ENCODE measurements at places on chromosomes 16 and 17. TPM values are rescaled to one million over a fixed set of nuclear protein-coding genes. Genes with fewer than 3 reads are reported as not detected.

Gene QRICH2
- total RNA-seq = 1.4 TPM

Gene MT1E
- 10.4 TPM for total RNA-seq

Gene CWC25
- total RNA-seq = 30.1 TPM

GRCh38 chr17:49551221-49552069 is 24.2 kb upstream of the NXPH3 start:
- DNase-seq = no peak

GRCh38 chr17:63626551-63627180 is 4.4 kb downstream of the MAP3K3 start:
- no peak for DNase-seq

DNA sequence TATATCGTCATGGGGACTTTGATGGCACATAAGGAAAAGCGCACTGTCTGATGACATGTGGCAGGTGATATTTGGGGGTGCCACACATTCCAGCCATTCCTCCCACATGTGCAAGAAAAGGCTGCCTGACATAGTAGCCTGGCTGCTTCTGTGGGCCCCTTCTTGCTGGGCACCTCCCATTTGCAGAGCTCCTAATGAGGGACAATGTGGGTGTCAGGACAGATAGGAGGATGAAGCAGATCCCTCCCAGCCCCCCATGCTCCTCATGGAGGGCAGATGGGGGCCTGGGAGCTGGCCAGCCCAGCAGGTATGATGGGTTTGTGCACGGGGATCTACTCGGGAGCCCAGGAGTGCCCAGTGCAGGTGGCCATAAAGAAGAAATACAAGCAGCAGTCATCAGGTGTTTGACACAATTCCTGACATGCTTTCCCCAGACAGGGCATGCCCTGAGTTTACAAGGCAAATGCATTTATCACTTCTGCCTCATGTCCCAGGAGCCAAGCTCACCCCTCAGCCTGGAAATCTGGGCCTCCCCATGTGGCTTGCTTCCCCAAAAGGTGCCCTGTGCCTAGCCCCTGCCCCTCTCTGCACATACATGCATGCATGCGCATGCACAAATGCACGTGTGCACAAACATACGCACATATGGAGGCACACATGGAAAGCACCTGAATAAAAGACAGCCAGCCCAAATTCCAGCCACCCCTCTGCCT is 260.6 kb upstream of the RPL38 start:
- DNase-seq = no peak

GRCh38 chr17:78315355-78316114 is 44.3 kb downstream of the SOCS3 start:
- DNase-seq = peak; percentile 42

DNA sequence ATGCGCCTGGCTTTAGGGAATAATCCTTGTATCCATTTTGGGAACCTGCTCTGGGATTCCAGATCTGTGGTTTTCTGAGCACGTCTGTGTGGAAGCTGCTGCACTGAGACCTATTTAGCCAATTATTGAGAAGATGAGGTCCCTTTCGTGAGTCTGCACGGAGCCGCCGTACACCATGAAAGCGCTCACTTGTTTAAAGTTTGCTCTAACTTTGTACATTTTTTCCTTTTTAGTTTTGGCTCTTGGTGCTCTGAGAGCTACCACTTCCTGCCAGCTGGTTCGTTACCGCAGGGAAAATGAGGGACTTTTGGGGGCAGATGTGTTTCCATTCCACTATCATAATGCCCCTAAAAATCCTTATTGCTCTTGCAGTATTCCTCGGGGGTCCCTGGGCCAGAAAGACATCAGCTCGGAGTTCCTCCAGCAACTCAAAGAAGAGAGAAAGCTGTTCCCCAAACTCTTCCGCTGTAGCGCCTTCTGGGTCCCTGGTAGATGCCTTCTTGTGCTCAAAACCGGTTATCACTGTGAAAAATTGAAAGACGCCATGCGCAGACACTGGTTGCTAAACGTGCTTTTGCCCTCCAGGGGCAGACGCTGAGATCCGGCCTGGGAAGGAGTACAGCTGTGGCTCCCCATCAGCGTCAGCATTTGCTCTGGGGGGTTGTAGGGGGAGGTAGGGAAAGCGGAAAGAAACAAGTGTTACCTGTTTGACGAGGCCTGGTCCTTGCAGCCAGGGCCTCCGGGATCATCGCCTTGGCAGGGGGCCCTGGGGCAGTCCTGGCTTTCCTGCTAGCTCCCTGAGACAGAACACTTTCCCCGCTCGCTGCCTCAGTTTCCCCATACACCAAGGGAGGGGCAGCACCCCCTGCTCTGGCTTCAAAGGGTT is 238.1 kb downstream of the MRTFB start:
- DNase-seq = no peak

GRCh38 chr16:4450931-4451519 is 23.4 kb downstream of the NMRAL1 start:
- DNase-seq = no peak

DNA sequence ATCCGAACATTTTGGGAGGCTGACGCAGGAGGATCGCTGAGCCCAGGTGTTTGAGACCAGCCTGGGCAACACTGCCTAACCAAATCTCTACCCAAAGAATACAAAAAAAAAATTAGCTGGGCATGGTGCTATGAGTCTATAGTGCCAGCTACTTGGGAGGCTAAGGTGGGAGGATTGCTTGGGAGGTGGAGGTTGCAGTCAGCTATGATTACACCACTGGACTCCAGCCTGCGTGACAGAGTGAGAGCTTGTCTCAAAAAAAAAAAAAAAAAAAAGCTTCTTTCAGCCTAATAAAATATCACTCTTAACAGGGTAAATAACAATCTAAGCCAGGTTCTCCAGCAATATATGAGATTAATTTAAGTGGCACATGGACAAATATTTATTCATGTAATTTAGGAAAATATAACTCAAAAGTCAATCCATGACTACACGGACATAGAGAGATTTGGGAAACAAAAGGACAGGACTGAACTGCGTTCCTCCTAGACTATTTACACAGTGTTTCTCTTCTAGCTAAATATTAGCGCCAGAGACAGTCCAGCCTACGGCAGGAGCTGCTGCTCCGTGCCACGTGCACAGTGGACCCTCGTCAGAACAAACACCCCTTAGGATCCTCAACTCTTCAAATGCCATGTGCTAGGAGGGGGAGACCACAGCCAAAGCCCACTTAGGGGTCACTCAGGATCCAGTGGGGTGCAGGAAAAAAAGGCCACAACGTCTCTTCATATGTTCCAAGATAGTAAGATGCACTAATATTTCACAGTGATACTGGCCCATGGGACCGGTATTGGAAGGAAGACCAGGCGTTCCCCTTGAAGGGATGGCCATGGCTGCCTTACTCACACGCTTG is 8.7 kb downstream of the USP36 start:
- no peak for DNase-seq

DNA sequence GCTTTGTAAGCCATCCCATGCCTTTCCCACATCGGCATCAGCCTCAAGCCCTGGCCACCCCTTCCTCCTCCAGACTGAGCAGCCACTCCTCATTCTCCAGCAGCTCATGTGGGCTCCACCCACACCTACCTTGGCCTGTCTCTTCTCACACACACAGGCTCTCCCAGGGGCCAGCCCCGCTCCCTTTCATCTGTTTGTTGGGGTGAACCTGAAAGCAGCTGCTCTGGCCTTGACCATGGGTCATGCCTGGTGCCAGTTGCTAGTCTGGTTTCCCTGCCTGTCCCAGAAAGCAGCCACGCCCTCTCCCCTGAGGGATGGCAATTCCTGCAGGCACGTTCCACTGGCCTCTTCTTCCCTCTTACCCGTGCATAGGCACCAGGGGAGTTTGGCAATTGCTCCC is 11.4 kb upstream of the TMEM238L start:
- no peak for DNase-seq

DNA sequence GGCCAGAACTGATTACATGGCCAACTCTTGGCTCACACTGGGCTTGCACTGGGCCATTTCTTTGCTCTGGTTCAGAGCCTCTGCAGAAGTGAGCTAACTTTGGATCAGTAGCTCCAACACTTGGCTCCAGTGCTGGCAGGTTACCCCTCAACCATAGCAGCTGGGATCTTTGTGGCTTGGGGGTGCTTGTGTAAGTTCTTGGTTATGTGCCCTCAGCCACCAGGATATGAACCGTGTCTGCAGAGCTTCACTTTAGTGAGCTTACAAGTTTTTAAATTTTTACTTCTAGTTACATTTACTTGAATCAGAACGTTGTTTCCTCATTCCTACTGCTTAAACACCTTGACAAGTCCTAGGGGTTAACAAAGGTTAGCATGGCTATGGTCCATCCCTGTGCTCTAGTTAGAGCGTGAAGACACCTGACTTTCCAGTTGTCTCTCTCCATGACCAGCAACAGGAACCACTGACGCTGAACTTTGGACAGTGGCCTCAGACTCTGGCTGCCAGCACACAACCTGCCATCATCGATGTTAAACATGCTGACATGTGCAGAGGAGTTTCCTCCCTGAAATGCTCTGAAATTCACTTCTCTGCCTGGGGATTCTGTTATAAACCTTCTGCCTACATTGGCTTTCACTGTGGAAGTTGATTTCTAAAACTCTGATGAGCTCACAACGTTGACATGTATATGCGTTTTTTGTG is 4.1 kb downstream of the PDF start:
- DNase-seq = no peak

DNA sequence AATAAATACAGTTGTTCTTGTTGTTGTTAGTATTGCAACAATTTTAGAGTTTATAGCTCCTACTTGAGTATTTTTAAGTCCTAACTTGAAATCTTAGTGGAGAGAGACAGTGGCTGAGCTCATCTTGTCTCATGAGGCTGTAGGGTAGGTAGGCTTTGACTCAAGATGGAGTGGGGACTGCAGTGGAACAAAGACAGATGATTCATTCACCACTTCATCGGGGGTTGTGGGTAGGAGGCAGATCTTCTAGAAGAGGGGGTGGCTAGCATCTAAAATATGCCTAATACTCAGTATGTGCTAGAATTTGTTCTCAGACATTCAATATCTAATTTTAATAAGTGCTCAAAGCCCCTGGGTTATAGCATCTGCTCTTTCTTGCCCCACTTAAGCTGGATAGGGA is 13.1 kb upstream of the MMD start:
- DNase-seq = no peak

DNA sequence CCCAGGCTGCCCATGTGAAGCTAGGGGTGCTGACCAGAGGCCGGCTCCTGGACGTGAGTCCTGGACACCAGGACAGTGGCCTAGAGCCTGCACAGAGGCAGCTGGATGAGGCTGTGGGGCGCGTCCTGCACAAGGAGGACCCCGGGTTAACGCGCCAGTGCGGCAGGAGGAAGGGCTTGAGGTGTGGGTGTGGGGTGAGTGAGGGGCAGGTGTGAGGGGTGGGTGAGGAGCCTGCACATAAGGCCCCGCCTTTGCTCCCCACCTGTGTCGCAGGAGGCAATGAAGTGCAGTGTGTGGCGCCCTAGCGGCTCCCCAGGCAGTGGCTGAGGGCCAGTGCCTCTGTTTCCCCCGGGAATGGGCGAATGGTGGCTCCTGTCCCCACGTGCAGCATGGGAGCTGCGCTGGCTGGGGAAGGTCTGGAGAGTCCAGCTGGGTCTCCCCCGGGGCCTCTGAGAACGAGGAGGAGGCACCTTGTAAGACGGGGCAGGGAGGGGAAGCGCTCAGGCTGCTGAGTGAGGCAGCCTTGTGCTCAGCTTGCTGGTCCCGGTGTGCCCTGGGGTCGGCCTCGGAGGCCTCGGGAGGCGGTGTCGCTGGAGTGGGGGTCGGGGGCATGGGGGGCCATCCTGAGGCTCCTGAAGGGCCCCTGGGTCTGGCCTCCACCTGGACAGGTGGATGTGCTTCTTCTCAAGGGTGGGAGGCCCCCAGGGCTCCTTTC is 3.2 kb downstream of the CD7 start:
- DNase-seq = no peak

- DNase-seq = no peak
Observed at GRCh38 chr17:8599351-8600011, 31.0 kb downstream of the MYH10 start.

GRCh38 chr17:82658331-82658730 is 10.1 kb upstream of the WDR45B start:
- DNase-seq = no peak

GRCh38 chr17:4796552-4796920 is 572 bp downstream of the PSMB6 start:
- peak; percentile 30 for DNase-seq

GRCh38 chr16:85220125-85220839 is 108.0 kb upstream of the CIBAR2 start:
- DNase-seq = no peak

DNA sequence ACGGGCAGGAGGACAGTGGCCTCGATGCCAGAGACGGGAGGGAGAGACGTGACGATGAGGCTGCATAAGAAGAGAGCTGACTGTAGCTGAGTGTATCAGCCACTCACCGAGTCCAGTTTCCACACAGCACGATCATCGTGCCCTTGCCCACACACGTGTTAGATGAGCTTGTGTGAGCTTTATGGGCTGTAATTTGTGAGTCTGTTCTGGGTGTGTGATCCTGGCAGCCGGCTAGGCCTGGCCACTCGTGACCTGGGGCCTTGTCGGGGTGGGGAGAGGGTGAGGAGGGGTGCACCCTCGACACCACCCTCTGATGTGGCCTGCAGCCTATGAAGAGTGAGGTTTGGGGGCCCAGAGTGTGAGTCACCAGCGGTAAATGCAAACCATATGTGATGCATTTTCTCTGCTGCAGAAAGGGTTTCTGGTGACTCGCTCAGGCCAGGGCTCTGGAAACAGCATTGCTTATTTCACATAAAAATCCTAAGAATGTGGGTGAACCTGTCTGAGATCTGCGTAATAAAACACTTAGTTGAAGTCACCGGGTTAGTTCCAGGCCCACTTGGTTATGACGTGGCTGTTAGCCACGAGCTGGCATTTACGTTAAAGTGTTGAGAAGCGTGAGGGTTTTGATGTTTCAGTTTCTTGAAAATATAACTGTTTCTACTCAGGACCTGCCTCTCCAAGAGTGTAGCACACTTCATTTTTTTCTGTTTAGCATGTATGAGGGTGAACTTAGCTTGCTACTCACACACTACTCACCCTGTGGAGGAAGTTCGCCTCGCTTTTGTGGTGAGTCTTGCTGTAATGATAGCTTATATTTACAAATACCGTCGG is 4.2 kb downstream of the METRNL start:
- peak; percentile 51 for DNase-seq

DNA sequence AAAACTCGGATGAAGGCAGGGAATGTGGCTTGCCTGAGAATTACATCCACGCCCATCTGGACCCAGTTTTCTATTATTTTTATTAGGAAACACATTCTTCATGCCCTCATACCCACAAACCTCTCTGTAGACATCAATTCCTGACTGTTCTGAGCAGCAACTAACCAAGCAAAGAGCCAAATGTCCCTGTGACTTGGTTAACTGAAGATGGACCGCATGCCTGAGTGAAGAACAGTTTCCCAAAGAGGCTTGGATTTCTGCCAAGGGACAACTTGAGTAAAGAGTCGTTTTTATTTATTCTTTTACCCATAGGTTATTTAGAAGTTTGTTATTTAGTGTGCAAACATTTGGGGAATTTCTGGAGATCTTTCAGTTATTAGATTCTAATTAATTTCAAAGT is 259.8 kb downstream of the GRIN2A start:
- no peak for DNase-seq
